Smooth muscle cell of the coronary artery (primary cell): ENCODE measurements at places on chromosomes 3 and 15. TPM values are rescaled to one million over a fixed set of nuclear protein-coding genes. Genes with fewer than 3 reads are reported as not detected.

FBXO40 gene
- total RNA-seq, result not detected in 2 replicates

SLC2A2 gene
- not detected in 2 replicates for total RNA-seq

XCR1 gene
- 0.23 TPM in 1 of 2 replicates, not detected in the other for total RNA-seq

AADAC gene
- total RNA-seq, result 0.68 and 1.8 TPM in 2 replicates
